Fibroblast of skin of back (primary cell): ENCODE measurements at places on chromosomes 4 and X.

DNA sequence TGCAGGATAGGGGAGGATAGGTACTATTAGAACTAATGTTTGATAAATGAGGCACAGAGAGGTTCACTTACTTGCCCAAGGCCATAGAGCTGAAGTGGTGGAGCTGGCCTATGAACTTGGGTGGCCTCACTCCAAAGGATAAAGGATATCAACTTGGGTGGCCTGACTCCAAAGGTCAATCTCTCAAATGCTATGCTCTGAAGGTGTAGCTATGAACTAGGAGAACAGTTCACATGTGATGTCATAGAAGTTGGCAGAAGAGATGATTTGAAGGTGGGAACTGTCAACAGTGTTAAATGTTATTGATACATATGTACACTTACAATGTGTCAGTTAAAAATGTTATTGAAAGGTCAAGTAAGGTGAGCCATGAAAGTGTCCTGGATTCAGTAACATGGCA is 6.2 kb upstream of the CHST7 start:
- DNase-seq: no peak

GRCh38 chr4:87270144-87270543 is 49.7 kb upstream of the KLHL8 start:
- DNase-seq: peak; percentile 24

GRCh38 chr4:25367004-25367621 is 9.9 kb upstream of the ANAPC4 start:
- peak; percentile 42 for DNase-seq

DNA sequence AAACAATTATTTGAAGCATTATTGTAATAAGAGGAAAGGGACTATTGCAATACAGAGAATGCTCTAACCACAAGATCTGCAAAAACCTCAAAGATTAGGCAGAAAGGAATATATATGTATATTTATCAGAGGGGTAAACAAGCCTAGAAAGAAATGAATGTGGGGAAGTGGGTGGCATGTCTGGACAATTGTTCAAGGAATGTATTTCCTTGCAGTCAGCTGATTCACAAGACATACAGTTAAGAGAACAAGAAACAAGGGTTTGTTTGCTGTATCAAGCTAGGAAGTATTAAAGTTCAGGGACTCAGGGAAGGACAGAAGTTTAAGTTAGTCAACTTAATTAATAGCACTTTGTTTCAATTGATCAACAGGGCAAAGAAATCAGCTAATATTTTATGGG is 514.7 kb downstream of the CENPC start:
- DNase-seq: peak; percentile 29

- no peak for DNase-seq
These were observed 62.3 kb downstream of the GPC3 start for GRCh38 chrX:133923113-133923512.

DNA sequence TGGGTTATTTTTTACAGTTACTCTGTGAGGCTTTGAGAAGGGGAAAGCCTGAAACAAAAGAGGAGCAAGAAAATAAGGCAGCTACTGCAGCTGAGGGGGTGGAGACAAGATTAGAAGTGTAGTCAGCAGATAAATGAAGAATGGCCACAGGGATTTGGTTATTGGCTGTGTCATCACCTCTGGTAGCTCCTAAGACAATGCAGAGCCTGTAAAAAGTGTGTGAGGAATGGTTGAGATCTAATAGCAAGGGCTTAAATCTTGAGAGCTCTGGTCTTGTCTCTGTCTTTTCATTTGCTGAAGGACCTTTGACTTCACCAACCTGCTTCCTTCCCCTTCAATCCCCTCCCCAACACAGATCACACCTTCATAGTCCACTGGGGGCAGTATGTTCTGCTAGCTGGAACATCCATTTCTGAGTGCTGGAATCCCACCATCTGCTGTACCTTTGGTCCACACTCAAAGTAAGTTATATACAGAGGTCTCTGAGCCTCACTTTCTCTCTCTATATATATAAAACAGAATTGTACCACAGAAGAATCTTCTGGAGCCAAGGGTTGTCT is 213.7 kb upstream of the ZIC3 start:
- DNase-seq: no peak

GRCh38 chr4:92387459-92388069 is 83.8 kb downstream of the GRID2 start:
- peak; percentile 49 for DNase-seq

- DNase-seq: peak; percentile 49
These were observed 47.5 kb upstream of the GALNT7 start for GRCh38 chr4:173121076-173121561.

DNA sequence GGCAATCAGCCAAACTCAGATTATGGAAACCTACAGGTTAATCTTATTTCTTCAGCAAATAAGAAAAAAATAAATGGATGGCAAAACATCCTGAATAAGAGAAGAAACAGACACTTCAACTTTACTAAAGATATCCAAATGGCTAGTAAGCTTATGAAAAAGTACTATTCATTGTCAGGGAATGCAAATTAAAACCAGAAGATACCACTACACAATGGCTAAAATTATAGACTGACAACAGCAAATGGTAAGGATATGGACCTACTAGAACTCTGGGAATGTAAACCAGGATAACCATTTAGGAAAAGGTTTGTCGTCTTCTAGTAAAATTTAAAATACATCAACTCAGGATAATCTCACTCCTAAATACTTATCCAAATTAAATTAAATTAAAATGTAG is 24.3 kb downstream of the GRSF1 start:
- DNase-seq: no peak

- DNase-seq: no peak
These were observed 78.3 kb downstream of the LARP7 start for GRCh38 chr4:112714922-112715901.

DNA sequence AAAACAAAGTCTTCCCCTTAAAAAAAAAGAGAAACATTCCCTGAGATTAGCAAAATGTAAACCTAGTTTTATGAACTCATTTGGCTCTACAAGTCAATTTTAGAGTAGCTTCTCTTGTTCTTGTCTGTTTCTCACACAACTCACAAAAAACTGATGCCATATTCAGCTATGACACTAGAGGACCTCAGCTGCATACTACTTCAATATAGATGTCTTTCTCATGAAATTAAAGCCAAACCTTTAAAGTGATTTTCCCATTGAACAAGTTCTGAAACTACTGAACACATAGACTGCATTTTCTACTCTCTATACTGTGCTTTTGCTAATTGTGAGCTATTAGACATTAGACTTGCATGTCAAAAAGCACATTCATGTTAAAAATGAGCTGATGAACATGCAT is 49.8 kb downstream of the TBCK start:
- DNase-seq: peak; percentile 68

- DNase-seq: no peak
These were observed 24.4 kb upstream of the MSL3 start for GRCh38 chrX:11733614-11734013.

DNA sequence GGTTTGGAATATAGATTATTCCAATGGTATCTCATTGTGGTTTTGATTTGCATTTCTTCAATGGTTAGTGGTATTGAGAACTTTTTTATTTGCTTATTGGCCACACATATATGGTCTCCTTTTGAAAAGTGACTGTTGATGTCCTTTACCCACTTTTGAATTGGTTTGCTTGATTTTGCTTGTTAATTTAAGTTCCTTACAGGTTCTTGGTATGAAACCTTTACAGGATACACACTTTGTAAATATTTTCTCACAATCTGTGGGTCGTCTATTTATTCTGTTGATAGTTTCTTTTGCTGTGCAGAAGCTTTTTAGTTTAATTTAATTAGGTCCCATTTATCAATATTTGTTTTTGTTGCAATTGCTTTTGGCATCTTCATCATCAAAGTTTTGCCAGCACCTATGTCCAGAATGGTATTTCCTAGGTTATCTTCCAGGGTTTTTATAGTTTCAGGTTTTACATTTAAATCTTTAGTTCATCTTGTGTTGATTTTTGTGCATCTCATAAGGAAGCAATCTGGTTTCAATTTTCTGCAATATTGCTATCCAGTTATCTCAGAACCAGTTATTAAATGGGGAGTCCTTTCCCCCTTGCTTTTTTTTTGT is 475.7 kb upstream of the PABPC4L start:
- DNase-seq: no peak

GRCh38 chr4:7167706-7168105 is 24.6 kb upstream of the SORCS2 start:
- no peak for DNase-seq

DNA sequence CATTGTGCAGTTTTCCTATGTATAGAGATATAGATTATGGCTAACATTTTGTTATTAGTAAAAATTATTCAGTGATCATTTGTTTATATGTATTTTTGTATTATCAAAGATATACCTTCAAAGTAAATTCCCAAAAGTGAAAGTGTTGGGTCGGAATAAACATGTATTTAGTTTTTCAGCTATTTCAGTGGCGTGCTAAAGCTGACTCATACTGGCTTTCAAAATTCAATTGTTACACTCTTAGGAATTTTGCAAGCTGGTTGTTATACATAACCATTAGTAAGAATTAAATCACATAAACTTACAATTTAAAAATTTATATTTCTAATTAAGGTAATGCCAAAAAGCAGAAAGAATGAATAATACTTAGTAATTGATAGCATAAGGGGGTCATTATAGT is 288.4 kb upstream of the NRK start:
- no peak for DNase-seq

- DNase-seq: no peak
These were observed 15.9 kb upstream of the STS start for GRCh38 chrX:7131621-7132020.

- DNase-seq: no peak
These were observed 571.5 kb upstream of the AMOT start for GRCh38 chrX:113412106-113412505.

- no peak for DNase-seq
These were observed 1499.9 kb downstream of the PCDH18 start for GRCh38 chr4:136032391-136032790.

- DNase-seq: no peak
These were observed 71.6 kb upstream of the SH3RF1 start for GRCh38 chr4:169342159-169342860.

DNA sequence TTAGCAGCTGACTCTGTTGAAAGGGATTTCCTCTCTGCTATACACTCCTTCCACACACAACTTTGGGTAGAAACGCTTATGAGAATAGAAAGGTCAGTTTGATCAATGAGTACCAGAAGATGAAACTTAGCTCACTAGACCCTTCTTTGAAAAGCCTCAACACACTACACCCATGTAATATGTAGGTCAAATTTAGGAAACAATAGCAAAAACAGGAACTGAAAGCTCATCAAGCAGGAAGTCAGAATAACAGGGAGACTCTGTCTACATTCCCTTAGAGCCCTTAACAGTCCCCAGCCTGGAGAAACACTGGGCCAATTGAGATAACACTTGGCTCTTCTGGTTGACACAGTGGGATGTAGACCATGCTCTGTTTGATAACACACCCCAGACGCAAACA is 30.7 kb downstream of the SRPX2 start:
- no peak for DNase-seq

DNA sequence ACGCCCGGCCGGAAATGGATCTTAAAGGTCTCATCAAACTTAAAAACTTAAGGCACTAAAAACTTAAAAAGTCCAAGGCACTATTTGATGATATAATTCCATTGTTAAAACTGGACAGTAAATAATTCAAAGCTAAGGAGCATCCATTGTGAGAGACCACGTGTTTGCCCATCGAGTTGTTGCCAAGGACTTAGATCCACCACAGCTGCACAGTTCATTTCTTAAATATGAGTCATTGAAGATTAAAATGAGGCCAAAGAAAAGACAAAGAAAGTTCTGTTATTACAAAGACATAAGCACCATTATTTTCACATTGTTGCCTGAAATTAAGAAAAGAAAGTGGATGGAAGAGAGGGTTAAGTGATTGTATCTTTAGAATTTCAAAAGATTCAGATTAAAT is 411.5 kb upstream of the FTHL17 start:
- DNase-seq: peak; percentile 72

GRCh38 chrX:20542072-20542471 is 275.4 kb upstream of the RPS6KA3 start:
- no peak for DNase-seq

- peak; percentile 86 for DNase-seq
These were observed 56.4 kb downstream of the IRF2 start for GRCh38 chr4:184417802-184418511.

DNA sequence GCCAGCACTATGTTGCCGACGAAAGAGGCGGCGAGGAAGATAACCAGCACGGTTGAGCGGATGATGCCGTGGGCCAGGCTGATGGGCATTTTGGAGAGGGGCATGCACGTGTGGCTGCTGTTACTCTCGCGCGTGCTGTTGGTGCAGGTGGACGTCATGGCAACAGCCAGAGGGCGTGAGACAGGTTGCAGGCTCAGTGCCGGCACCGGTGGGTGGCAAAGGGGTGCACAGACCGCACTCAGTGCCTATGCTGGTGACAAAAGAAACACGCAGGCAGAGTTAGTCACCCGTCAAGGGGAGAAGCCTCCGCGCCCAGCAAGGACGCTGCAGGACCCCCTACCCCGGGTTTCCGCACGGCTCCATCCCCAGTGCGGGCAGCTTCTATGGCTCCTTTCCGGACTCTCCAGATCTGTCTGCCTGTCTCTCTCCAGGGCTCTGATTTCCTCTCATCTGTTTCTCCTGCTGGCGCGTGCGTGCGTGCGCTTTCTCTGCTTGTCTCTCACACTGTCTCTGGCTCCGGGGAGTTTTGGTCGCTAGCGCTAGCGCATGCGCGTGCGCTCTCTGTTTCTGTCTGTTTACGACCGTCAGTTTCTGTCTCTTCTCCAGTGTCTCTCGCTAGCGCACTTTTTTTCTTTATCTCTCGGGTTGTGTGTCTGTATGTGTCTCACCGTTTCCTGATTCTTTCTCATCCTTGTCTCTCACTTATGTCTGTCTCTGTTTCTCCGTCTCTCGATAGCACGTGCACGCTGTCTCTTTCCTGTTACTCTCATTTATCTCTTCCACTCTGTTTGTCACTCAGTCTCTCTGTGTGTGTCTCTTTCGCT is 2.1 kb downstream of the GPR101 start:
- DNase-seq: peak; percentile 54

- peak; percentile 60 for DNase-seq
These were observed 177.8 kb upstream of the DKK2 start for GRCh38 chr4:107213880-107214279.

GRCh38 chr4:1325681-1326635 is 21.1 kb upstream of the UVSSA start:
- DNase-seq: no peak

DNA sequence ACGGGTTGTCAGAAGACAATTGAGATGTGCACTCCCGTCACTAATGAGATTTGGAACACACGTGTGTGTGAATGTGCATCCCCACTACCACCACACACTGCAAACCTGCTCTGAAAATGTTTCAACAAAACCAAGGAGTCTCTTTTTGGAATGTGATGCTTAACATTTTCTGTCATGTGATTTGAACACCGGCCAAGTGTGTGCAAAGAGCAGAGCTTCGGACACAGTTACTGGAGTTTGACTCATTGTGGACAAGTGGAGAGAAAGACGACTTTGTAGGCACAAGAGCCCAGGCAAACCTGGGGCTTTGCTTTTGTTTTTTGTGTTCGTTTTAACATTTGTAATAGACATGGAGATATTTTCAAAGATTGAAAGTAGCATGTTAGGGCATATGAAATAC is 49.2 kb downstream of the CCKAR start:
- DNase-seq: peak; percentile 25

GRCh38 chr4:65046192-65047133 is 623.8 kb downstream of the EPHA5 start:
- no peak for DNase-seq
